SK-N-SH (cell line): ENCODE measurements at places on chromosomes 12 and 14. TPM values are rescaled to one million over a fixed set of nuclear protein-coding genes. Genes with fewer than 3 reads are reported as not detected.

Gene SERPINA5
- 0.08 and 0.13 TPM in 2 replicates for polyA plus RNA-seq

Gene TBX3
- polyA plus RNA-seq, result 10.2 and 11.3 TPM in 2 replicates

Gene RIMKLB
- 24.5 and 33.3 TPM in 2 replicates for polyA plus RNA-seq

Gene CHST11
- 12.7 and 18.6 TPM in 2 replicates for polyA plus RNA-seq

Gene FAM216A
- 29.8 and 33.1 TPM in 2 replicates for polyA plus RNA-seq

Gene LDHB
- 469 and 556 TPM in 2 replicates for polyA plus RNA-seq

Gene TAS2R9
- polyA plus RNA-seq, result not detected in 2 replicates

Gene RPL10L
- polyA plus RNA-seq, result not detected in 2 replicates

Gene SPATS2
- 72.9 and 90.2 TPM in 2 replicates for polyA plus RNA-seq

Gene CELA1
- 0.05 TPM in 1 of 2 replicates, not detected in the other for polyA plus RNA-seq

Gene CBLN3
- 1.8 TPM in 2 replicates for polyA plus RNA-seq

Gene FSCB
- not detected in 2 replicates for polyA plus RNA-seq

DNA sequence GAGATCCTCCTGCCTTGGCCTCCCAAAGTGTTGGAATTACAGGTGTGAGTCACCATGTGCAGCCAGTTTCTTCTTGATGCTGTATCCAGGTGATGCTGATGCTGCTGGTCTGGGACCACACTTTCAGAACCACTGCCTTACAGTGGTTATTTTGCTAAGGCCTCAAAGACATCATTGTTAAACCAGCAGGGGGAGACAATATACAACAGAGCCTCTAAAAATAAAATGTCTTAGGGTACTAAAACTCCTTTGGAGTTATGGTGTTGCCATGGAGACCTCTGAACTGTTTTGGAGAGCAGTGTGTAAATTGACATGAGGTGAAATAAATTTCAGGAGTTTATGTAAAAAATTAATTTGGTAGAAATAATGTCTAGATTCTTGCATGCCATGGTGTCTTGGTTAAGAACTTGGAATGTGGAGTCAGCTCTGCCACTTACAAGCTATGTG lies 1.1 kb upstream of the ARG2 start:
- peak; percentile 67 for DNase-seq

GRCh38 chr14:69559581-69560011 lies 15.1 kb downstream of the CCDC177 start:
- DNase-seq, result peak; percentile 73

GRCh38 chr12:31658471-31659086 lies 909 bp upstream of the ETFBKMT start:
- peak; percentile 10 for DNase-seq

DNA sequence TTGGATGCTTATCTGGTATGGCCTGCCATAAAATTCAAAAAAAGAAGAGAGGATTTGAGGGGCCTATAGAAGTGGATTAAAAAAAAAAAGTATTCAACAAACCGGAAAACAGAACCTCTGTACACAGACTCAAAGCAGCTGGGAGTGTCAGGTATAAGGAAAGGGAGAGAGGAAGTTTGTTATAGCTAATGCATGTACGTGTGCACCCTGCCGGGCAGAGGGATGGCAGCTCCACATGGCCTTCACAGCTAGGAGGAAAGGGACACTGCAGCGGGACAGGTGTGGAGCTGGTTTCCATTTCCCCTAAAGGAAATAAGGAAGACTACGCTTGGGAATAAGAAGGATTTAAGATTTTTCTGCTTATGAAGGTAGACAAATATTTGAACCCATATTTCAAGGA lies 21.5 kb downstream of the SLC7A8 start:
- no peak for DNase-seq

GRCh38 chr12:74538491-74539258 lies 1.0 kb downstream of the ATXN7L3B start:
- peak; percentile 11 for DNase-seq

- no peak for DNase-seq
Measured at GRCh38 chr12:91854725-91855124, 290.9 kb downstream of the BTG1 start.

DNA sequence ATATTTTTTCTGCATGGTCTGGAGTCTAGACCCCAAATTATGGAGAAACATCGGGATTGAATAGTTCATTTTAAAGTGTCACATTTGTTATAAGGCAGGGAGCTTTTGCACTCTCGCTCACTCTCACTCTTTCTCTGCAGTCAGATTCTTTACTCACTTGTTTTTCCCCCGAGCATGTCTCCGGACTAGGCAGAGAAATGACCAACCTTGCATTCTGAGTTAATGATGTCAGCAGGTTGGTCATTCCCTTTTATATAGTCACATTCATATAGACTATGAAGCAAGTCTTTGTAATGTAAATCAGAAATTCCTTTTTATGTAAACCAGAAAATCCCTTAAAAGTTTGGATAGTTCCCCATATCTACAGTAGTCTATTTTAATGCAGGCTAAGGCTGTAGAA lies 4.1 kb downstream of the C12orf75 start:
- DNase-seq, result no peak

- no peak for DNase-seq
Measured at GRCh38 chr14:52918486-52918885, 32.4 kb downstream of the FERMT2 start.

- DNase-seq, result no peak
Measured at GRCh38 chr14:22748631-22749068, 17.8 kb upstream of the OXA1L start.

- no peak for DNase-seq
Measured at GRCh38 chr12:10159280-10159679, 12.7 kb downstream of the OLR1 start.

DNA sequence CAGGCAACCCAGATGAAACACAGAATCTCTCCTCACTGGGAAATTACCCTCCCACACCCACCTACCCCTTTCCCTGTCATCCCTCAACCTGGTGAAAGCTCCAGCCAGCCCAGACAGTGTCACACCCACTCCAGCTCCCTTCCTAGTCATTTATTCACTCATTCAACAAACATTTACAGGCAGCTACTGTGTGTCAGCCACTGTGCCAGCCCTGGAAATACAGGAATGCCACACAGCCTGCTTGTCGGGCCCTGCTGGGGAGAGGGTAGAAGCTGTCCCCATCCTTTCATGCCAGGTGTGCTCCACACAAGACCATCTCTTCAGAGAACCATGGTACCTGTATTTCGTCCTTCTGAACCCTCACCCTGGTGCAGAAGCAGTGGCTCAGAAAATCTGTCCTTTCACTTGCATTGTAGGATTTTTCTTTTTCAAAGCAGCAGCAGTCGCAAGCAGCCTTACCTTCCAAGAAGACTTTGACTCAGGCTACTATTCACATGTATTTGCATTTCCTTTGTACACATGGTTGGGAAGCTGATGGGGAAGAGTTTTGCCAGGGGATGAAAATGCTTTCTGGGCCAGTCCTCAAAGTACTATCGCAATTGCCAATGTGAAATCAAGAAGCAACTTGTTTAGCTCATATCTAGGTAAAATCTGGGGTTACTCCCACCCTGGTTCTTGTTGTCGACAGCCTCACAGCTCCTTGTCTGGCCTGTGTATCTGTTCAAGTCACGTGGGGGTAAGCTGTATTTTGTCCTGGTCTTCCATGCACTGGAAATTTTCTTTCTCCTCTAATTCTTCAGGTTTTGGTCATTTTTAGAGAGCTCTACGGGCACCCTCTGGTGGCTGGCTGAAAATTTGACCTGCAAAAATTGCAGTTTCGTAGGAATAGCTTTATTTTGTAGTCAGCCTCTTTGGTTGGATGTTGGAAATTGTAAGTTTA lies 147.4 kb upstream of the EGLN3 start:
- DNase-seq, result peak; percentile 70

- no peak for DNase-seq
Measured at GRCh38 chr12:1246637-1247036, 255.6 kb downstream of the ERC1 start.

DNA sequence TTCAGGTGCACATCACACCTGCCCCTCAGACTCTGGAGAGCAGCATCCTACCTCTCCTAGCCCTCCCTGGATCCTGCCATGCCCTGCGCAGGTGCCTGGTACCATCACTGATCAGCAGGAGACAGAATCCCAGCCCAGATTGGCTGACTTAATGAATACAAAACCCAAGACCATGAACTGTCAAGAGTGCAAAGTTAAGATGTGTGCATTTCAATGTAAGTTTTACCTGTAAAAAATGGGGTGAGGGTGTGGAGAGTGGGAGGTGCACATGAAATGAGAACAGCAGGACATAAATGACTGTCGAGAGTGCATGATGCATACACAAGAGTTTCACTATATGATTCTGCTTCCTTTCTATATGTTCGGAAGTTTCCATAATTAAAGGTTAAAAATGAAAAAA lies 57.9 kb upstream of the GPR68 start:
- DNase-seq, result no peak

GRCh38 chr14:33534632-33535031 lies 416.2 kb downstream of the EGLN3 start:
- DNase-seq, result no peak

GRCh38 chr12:10590966-10591365 lies 22.4 kb downstream of the MAGOHB start:
- DNase-seq, result no peak

DNA sequence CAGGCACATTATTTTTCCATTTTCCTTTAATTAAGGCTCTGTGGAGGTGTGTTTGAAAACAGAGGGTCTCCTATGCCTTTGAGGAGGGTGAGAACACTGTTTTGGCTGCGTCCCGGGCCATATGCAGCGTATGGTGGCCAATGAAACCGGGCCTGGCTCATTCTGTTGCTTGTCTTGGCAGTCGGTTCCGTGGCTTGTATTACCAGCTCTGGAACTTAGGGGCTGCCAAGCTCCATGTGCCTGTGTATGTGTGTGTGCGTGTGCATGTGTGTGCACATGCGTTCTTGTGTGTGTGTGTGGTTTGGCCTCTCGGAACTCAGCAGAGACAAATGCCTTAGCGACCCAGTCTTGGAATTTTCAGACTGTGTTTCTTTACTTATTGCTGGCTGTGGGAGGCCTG lies 2.7 kb downstream of the JDP2 start:
- DNase-seq, result no peak

- no peak for DNase-seq
Measured at GRCh38 chr12:70854881-70855568, 65.5 kb downstream of the PTPRR start.

DNA sequence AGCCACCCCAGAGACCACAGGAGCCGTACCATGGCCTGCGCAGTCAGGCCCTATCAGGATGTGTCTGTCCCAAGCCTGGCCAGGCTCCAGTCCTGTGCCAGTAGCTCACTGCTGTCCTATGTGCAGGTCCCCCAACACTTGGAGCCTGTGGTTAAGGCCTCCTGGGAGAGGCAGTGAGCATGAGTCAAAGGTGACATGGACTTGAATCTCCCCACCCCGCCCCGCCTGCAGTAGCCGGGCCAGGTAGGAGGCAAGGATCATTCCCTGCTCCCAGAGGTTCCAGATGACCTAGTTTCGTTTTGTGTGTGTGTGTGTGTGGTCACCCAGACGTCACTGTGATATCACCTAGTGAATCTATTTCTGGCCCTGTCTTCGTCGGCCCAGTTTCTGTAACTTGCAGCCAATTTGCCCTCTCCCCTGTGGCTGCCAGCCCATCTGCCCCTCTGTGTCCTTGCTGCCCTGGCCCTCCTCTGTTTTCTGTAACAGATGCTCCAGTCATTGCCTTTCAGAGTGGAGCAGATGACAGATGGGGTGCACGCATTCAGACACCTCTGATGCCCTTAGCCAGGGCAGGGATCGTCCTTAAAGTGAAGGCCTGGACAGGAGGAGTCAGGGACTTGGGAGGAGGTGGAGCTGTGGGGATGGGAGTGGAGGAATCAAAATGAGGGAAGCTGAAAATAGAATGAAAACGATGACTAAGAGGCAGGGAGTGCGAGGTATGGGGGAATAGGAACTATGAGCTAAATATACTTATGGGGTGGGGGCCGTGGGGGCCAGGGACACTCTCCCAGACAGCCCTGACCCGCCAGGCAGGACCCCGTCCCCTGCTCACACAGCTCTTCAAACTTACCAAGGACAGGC lies 37.4 kb downstream of the SLC6A12 start:
- peak; percentile 75 for DNase-seq

DNA sequence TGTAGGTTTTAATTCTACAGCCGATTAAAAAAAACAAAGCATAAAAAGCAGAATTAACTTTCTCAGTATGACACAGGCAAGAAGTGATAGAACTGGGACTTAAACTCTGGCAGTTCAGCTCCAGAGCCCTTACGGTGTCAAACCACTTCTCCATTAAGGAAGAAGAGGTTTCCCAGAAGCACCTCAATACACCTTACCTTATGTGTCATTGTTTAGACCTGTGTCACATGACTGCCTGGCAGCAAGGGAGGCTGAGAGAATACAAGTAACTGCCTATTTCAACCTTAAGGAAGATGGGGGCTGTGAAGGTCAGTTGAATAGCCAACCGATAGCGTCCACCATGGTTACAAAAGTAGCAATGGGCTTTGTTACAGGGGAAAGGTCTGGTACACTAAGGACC lies 54.6 kb upstream of the ARHGAP5 start:
- no peak for DNase-seq

- no peak for DNase-seq
Measured at GRCh38 chr14:37587881-37588666, 7.0 kb downstream of the FOXA1 start.

GRCh38 chr12:132129007-132129406 lies 15.1 kb downstream of the DDX51 start:
- DNase-seq, result no peak

- peak; percentile 91 for DNase-seq
Measured at GRCh38 chr12:6765634-6766581, at the start of gene PTMS. Gene PTMS (plus strand): TSS chr12:6766363. CDS start chr12:6766706, 343 bp downstream.

GRCh38 chr12:67223225-67223624 lies 45.9 kb upstream of the CAND1 start:
- DNase-seq, result no peak

GRCh38 chr12:23703051-23703450 lies 246.4 kb downstream of the SOX5 start:
- DNase-seq, result no peak

GRCh38 chr14:89851106-89851505 lies 103.4 kb downstream of the EFCAB11 start:
- DNase-seq, result no peak
